Fibroblast of skin of left quadriceps (primary cell): ENCODE measurements at places on chromosomes 11 and 22.

- no peak for DNase-seq
Observed at GRCh38 chr11:58776891-58777710, 45.4 kb upstream of the GLYAT start.

- DNase-seq = no peak
Observed at GRCh38 chr11:7531011-7531410, 17.2 kb downstream of the PPFIBP2 start.

DNA sequence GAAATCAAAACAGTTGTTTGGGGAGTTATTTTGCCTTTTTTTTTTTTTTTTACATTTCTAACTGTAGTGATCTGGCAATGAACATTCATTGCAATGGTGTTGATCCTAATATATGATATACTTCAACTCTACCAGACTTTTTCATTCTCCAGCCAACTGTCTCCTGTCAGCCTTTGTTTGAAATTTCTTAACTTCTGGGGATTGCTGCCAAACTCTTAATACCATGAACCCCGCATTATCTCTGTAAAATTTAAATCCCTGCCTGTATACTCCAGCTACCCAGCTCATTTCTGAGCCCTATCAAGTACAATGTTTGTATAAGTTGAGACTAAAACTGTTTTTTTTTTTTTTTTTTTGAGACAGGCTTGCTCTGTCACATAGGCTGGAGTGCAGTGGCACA, 280.7 kb downstream of the TTC28 start:
- no peak for DNase-seq

DNA sequence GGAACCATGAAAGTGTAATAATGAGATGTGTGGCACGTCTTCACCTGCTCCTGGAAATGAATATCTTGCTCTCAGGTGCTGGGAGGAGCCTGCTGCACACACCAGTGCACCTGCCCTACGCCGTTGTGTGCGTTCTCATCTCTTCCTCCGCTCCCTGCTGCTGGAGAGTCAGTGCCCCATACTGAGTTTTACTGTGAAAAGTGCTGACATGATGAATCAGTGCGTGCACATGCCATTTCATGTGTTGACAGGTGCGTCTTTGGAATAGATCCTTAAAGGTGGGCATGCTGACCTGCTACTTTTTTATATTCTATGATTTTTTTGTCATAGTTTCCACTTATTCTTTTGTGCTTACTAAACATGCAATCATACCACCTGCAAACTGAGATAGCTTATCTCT, 1015.8 kb downstream of the BRD1 start:
- DNase-seq = no peak

GRCh38 chr11:126725043-126725442, 275.5 kb downstream of the KIRREL3 start:
- no peak for DNase-seq

- DNase-seq = no peak
Observed at GRCh38 chr22:38490915-38491314, 15.2 kb downstream of the DDX17 start.

DNA sequence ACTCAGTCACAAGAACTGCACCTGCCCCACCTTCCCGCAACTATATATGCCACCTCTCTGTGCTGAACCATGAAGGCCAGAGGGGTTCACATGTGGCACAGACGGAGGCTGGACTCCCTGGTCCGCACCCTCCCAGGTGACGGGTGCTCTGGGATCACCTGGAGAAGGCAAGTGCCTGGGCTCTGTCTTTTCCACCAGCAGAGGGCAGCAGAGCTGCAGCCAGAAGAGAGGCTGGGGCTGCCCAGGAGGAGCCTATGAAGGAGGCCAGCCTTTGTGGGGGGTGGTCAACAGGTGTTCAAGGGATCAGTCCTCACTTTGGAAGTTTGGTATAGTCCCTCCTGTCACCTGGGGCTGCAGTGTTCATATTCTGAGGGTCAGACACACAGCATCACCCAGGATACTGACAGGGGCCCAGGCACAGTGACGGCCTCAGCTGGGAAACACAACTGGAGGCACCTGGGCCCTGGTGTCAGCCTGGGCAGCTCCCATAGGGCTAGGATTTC, 39.2 kb upstream of the IGLL5 start:
- peak; percentile 3 for DNase-seq
